T-cell (primary cell): ENCODE measurements at places on chromosomes 2 and 18.

DNA sequence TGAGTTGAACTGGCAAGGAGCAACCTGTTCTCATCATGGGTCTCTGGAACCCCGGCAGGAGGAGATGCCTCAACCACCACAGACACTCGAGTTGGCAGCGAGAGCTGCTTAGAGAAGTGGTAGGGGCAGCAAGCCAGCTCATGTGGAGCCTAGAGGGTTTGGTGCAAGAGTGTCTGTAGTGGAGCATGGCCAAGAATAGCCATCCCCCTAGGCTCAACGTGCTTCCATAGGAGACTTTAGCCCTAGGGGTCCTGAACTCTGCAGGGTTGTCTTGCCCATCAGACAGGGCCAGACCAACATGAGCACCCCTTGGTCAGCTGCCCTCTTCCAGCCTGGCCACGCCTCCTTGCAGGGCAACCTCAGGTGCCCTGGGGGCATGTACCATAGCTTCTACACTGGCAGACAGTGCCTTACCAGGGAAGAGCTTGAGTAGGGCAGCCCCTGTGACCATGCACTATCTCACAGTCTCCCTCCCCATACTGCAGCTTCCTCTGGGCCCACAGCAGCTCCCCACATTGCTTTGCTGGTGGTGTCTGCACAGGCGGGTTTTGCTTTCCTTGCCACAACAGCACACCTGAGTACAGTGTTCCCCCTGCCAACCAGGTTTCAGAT lies 187.1 kb downstream of the EXOC6B start:
- no peak for DNase-seq

GRCh38 chr2:222242532-222242931 lies 56.3 kb downstream of the PAX3 start:
- DNase-seq = no peak

DNA sequence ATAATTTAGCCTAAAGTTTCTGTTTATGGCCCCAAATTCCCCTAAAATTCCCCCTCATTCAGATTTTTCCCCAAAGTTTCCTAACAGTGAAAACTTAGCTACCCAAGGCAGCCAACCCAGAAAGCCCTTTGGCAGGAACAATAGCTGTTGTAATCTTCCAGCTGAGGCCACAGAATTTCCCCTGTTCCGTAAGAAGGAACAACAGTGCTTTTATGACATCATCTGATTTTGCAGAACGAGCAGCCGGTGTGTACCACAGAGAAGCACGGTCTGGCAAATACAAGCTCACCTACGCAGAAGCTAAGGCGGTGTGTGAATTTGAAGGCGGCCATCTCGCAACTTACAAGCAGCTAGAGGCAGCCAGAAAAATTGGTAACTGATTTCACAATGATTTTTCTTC lies 6.3 kb downstream of the TNFAIP6 start:
- no peak for DNase-seq

- peak; percentile 49 for DNase-seq
These were observed 300.1 kb upstream of the TRIB2 start for GRCh38 chr2:12416600-12416999.

- no peak for DNase-seq
These were observed 40.6 kb downstream of the GREB1 start for GRCh38 chr2:11574176-11575046.

DNA sequence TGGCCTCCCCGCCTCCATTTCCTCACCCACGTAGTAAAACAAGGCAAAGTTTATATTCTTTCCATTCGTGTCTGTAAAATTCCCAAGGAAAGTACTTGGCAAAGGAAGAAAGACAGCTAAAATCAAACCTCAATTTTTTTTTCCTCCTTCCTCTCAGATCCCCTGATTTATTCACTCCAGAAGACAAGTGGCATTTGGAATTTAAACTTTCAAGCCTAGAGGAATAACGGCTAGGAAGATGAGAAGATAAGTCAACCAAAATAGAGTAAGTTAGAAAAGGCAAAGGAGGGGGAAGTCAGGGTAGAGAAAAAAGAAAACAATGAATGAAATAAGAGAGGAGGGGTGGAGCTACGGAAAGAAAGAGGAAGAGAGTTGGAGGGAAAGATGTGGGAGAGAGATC lies 198.9 kb upstream of the PIK3C3 start:
- DNase-seq = no peak
